GM12865 (cell line): ENCODE measurements at places on chromosomes 5 and 9.

GRCh38 chr9:83322438-83322837, 215.8 kb downstream of the FRMD3 start:
- DNase-seq: no peak

GRCh38 chr5:2387250-2387633, 364.2 kb downstream of the IRX2 start:
- DNase-seq: no peak

DNA sequence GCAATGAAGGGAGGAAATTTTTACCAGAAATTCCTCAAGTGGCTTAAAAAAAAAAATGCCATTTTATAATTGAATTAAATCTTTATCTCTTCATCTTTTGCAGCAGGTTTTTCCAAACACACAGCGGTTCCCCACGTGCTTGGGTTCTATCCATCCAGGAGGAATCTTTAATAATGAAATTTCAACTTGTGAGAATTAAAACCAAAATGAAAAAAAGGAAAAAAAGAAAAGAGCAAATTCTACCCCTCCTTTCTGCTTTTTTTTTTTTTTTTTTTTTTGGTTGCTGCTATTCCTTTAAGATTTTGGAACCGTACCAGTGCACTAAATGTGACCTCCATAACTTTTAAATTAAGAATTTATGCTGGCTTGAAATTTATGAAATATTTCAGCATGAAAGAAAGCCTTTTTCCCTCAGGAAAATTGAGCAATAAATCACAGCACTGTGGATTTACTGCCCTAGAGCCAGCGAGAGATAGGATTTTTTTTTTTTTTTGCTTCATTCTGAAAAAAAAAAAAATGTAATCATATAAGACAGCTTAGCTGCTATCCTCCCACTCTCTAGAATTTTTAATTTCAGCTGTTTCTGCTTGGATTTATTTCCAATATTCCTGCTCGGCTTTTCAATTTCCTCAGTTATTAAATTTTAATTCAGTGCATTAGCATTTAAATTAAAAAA, 88.5 kb downstream of the ZNF618 start:
- DNase-seq: no peak

DNA sequence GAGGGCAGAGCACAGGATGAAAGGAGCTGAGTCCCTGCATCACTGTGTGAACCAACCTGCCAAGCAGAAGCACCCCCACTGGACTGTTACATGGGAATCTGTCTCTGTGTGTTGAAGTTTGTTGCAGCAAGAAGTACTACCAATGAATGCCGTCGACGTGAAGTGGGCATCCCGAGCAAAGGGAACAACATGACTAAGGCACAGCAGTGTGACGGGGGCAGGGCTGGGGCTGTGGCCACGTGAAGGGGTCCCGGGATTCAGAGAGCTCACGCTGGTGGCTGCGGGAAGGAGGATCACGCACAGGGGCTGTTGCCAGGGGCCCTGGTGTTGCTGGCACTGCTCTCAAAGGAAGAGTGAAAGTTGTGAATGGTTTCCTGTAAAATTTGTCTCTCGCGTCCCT, 27.5 kb upstream of the GABBR2 start:
- DNase-seq: no peak

DNA sequence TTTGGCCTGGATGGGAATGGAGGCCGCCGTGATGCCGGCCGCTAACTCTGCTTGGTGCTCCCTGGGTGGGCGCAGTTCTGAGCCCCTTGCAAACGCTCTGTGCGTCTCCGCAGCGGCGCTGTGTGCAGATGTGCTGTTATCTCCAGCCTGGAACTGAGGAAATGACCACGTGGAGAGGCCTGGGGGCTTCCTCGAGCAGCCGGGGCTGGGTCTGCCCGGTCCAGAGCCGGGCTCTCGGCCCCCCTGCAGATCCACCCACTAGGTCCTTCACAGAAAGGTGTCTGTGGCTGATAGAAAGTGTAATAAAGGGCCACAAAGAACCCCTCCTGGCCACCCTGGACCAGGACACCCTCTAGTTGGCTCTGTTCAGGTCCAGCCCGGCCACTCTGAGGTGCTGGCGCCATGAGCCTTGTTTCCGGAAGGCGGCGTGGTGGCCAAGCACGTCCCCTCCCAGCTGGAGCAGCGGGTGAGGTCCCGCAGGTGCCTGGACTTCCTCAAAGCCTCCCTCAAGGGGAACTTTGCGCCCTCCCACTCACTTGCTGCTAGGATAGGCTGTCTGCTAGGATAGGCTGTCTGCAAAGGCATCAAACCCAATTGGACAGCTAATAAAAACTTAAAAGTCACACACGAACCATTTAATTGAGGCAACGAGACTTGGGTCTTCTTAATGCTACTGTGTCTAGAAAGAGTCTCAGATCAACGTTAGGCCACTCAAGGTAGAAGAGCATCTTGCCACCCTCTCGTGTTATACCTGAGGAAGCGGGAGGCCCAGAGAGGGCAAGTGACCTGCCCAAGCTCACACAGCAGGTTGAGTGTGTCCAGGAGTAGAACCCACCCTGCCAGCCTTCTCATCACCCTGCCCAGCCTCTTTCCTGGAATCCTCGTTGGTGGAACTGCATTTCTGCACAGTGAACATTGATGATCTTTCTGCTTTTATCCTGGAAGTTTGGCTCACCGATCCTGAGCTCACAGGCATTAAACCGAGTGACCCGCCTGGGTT, 109.3 kb upstream of the FCN2 start:
- no peak for DNase-seq

- DNase-seq: no peak
Observed at GRCh38 chr5:147669169-147669869, 113.2 kb downstream of the JAKMIP2 start.

DNA sequence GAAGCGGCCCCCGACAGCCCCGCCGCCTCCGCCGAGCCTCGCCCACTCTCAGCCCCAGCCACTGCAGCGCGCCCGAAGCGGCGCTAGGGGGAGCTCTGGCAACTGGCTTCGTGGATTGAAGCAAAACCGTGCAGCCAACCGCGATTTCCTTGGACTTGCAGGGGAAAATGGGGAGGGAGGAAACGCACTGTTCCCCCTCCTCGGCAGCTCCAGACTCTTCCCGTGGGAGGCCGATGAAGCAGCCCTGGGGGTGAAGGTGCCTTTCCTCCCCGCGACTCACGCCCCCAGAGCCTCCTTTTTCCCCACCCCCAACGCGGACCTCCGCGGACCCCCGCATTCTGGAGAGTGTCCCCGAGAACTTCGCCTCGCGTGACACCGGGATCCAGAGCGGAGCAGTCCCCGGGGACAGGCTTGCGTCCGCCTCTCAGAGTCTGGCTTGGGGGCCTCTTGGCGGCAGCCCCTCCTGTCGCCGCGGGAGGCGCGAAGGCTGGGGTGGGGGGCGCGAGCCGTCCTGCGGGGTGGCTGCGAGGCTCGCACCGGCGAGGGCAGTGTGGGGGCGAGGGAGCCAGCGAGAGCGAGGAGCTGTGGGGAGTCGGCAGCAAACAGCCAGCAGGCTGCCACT, 3.8 kb downstream of the IER5L start:
- DNase-seq: peak; percentile 84

GRCh38 chr5:163534492-163535094, 29.2 kb downstream of the MAT2B start:
- no peak for DNase-seq

DNA sequence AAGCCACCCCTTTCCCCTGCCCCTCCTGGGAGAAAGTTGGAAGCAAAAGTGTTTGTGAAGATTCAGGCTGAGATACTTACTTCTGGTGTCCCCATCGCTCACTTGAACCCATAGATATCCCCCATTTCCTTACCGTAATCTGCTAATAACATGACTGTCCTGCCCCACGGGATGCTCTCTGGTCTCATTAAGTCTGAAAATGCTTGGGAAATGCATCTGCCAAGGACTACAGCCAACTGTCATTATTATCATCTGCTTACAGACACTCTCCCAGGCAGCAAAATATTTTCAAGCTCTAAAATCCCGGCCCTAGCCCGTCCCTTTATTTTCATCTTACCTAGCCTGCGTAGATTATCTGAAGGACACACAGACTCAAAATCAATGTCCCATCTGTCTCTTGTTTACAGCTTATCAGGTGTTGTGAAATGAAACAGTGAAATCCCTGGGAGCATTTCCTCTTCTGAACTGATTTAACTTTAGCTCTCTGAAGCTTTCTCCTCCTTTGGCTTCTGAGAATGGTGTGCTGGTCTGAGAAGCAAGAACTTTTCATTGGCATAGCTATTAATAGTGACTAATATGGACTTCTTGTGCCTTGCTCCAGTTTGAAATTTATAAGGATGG, 126.9 kb upstream of the OSMR start:
- DNase-seq: no peak

DNA sequence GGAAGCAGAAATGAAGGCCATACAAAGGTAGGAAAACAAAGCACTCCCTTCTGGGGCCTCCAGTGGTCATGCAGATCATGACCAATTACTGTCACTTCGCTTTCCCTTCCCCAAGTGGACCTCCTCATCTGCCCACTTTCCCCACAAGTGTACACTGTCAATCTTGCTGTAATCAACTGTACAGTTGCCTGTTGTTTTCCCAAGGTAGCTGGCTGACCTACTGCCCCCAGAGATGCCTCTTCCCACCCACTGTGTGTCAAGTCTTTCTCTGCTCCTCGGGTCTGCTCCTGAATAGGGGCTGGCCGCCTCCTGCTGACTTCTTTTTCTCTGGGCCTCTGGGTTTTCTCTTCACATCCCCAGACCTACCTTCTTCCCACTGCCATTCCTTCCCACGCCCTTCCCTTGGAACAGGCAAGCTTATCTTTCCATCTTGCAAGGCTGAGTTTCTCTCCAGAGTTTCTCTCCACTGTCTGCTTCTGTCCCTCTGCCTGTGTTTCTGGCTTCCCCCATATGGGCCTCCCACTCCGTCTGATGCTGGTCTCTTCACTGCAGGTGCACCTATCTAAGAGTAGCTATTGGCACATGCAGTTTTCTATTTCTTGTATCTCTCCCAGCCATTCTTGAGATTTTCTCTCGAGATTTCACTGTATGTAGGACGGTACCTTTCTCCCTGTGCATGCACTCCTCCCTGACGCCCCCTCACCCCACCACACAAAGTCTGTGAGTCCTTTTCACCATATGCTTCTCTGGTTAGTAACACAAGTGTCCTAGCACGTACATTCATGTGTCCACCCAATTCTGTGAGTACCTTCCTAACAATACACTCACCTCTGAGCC, 2.4 kb downstream of the ELL2 start:
- peak; percentile 42 for DNase-seq

- no peak for DNase-seq
Observed at GRCh38 chr5:10333154-10334006, 20.1 kb upstream of the MARCHF6 start.
